ENCODE measurements at places on chromosomes 4 and X. TPM values are rescaled to one million over a fixed set of nuclear protein-coding genes. Genes with fewer than 3 reads are reported as not detected.

PITX2 gene
- total RNA-seq, result not detected

SGMS2 gene
- 21.4 TPM for total RNA-seq

ACOX3 gene
- 22.0 TPM for total RNA-seq

MPP1 gene
- total RNA-seq, result 32.9 TPM

- H3K27me3 ChIP-seq, result no peaks in the 10 kb centered on the region
- H3K36me3 ChIP-seq, result no peaks in the 10 kb centered on the region
- H3K4me1 ChIP-seq, result peaks cover 21% of the 10 kb centered on the region
These were observed 51.3 kb upstream of the MAP3K15 start for GRCh38 chrX:19566359-19567222.

DNA sequence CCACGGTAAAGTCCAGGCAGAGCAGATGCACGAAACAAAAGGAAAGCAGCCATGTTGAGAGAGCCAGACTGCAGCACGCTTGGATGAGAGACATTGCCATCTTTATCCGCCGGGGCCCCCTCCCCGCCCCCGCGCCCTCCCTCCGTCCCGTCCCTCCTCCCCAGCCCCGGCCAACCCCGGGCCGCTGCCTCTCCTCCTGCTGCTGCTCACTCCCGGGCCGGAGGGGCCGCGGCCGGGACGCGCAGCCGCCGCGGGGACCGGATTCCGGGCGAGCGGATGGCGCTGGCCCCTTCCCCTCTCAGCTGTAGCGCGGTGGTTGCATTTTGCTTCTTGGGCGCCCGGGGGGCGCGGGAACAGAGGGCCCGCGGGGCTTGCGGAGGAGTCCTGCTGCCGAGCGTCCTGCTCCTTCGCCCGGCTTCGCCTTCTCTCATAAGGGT, 542 bp downstream of the RNF150 start:
- peak overlapping the region; percentile 94 for H3K27ac ChIP-seq
- peak; percentile 59 for DNase-seq
- peak overlapping the region; percentile 94 for H3K4me3 ChIP-seq
- H3K27me3 ChIP-seq, result peaks cover 28% of the 10 kb centered on the region

- no peaks in the 10 kb centered on the region for H3K27me3 ChIP-seq
- H3K4me3 ChIP-seq, result no peak overlapping the region
- no peak for DNase-seq
- no peak overlapping the region for H3K27ac ChIP-seq
- peaks cover 18% of the 10 kb centered on the region for H3K4me1 ChIP-seq
These were observed 179.9 kb downstream of the KIT start for GRCh38 chr4:54837576-54838140.

DNA sequence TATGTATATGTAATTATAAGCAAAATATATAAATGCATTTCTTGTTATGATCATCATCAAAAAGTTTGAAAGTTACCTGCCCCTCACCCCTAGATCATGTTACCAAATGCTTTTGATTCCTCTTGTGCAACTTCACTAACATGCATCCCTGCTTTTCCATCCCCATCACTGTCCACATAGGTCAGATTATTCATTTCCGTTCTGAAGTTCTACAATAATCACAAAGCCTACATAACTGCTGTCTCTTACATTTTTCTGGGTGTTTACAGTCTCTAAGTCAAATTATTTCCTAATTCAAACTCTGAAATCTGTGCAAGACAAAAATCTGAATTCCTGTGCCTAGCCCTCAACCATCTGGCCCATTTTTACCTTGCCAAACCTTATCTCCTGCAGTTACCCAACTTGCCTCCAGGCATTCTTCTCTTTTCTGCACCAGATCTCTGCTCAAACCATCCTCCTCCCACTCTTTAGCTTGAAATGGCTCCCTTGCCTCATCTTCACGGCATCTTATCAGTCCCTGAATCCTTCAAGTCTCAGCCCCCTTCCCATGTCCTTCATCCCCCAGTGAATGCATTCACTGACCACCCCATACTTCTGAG, 42.4 kb upstream of the SLC39A8 start:
- H3K36me3 ChIP-seq, result no peaks in the 10 kb centered on the region
- no peaks in the 10 kb centered on the region for H3K27me3 ChIP-seq
- no peak overlapping the region for H3K4me3 ChIP-seq
- DNase-seq, result no peak
- H3K27ac ChIP-seq, result no peak overlapping the region
- H3K4me1 ChIP-seq, result no peaks in the 10 kb centered on the region

DNA sequence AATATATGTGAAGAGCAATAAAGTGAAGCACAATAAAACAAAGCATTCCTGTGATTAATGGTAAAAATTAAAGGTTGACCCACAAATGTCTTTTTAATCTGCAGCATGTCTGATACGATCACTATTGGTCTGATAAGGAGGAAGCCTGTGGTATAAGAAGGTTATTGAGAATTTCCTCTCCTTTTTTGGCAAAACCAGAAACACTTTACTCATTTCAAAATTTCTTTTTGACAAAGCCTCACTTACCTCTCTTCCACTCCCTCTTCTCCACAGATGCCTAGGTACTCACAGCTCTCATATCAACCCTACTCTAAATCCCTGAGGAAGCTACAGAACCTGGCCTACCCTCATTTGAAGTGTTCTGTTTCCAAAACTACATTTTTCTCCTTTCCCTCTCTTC, 56.1 kb downstream of the TSPAN5 start:
- H3K27ac ChIP-seq, result no peak overlapping the region
- no peak for DNase-seq
- no peaks in the 10 kb centered on the region for H3K4me1 ChIP-seq

DNA sequence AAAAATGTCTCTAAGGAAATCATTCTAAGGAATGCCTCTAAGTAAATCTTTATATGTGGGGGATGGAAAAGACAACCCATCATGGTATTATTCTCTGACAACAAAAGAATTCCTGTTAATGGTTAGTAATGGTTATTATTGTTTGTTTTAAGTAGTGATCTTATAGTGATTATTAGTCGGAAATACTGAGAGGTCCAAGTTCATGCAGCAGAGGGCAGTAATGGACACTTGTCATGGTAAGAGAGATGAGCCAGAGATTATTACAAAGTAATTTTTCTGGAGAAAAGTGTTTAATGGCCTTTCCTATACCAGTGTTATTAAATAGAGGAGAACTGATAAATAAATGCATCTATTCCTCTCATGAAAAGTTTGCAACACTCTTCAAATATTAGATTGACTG, 8.1 kb upstream of the DKK2 start:
- no peak overlapping the region for H3K27ac ChIP-seq
- no peaks in the 10 kb centered on the region for H3K36me3 ChIP-seq
- no peak overlapping the region for H3K4me3 ChIP-seq
- no peaks in the 10 kb centered on the region for H3K4me1 ChIP-seq
- peaks cover 22% of the 10 kb centered on the region for H3K27me3 ChIP-seq
- DNase-seq, result no peak

- no peaks in the 10 kb centered on the region for H3K4me1 ChIP-seq
- no peak overlapping the region for H3K27ac ChIP-seq
- H3K27me3 ChIP-seq, result peaks cover 5% of the 10 kb centered on the region
- no peaks in the 10 kb centered on the region for H3K36me3 ChIP-seq
These were observed 57.8 kb downstream of the AFM start for GRCh38 chr4:73539386-73539785.

GRCh38 chr4:7516773-7517144, 82.0 kb upstream of the PSAPL1 start:
- peak; percentile 37 for DNase-seq
- peaks cover 25% of the 10 kb centered on the region for H3K27me3 ChIP-seq
- no peak overlapping the region for H3K4me3 ChIP-seq
- peaks cover 50% of the 10 kb centered on the region for H3K4me1 ChIP-seq
- no peak overlapping the region for H3K27ac ChIP-seq
- no peaks in the 10 kb centered on the region for H3K36me3 ChIP-seq

GRCh38 chr4:138233313-138234034, 8.7 kb downstream of the SLC7A11 start:
- H3K27ac ChIP-seq, result no peak overlapping the region
- H3K4me3 ChIP-seq, result no peak overlapping the region
- no peaks in the 10 kb centered on the region for H3K36me3 ChIP-seq
- H3K27me3 ChIP-seq, result no peaks in the 10 kb centered on the region
- DNase-seq, result no peak

DNA sequence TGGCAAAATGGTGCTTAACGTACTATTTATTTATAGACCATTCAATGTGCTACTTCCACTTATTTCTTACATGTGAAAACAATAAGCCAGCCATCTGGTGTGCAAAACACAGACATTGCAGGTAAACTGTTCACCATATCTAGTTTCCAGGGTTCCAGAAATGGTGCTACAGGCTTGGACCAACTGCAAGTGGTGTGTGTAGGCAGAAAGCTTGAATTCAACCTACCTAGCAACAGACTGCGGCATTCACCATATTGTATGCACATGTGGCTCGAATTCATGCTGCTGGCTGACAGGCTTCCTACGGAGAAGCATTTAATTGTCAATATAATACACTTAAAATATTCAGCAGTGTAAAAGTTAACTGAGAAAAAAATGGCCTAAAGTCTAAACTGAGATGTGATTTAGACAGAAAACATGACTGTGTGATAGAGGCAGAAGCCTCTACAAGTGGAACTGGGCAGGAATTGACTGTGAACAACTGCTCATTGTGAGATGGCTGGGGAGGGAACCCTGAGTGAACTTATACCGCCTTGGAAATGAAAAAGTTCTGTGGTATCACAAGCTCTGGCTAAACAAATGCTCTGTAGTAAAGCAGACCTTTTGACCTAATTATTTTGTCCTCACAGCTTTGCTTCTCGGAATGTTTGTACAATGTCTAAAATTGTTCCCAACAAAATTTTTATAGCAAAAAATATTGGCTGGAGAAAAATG, 434.7 kb downstream of the GRIA2 start:
- no peak overlapping the region for H3K27ac ChIP-seq
- H3K4me3 ChIP-seq, result no peak overlapping the region
- H3K4me1 ChIP-seq, result no peaks in the 10 kb centered on the region
- no peak for DNase-seq
- H3K36me3 ChIP-seq, result no peaks in the 10 kb centered on the region

DNA sequence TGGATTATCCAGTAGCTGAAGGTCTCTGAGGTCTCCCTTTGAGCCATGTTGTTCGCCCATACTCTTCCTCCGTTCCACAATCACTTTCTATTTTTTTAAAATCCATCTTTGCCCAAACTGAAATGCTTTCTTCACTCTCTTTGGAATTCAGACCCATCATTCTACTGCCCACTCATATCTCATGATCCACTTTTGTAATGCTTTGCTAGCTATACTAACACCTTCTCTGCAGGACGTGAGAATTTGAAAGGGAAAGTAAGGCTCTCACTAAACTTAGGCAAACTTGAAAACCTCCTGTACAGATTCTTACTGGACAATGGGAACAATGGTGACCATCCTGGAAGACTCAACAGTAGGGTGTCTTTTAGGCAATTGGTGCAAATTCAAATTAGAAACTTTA, 8.8 kb upstream of the RTL8A start:
- H3K27me3 ChIP-seq, result no peaks in the 10 kb centered on the region
- DNase-seq, result no peak
- H3K4me3 ChIP-seq, result no peak overlapping the region
- H3K36me3 ChIP-seq, result no peaks in the 10 kb centered on the region
- H3K27ac ChIP-seq, result no peak overlapping the region

DNA sequence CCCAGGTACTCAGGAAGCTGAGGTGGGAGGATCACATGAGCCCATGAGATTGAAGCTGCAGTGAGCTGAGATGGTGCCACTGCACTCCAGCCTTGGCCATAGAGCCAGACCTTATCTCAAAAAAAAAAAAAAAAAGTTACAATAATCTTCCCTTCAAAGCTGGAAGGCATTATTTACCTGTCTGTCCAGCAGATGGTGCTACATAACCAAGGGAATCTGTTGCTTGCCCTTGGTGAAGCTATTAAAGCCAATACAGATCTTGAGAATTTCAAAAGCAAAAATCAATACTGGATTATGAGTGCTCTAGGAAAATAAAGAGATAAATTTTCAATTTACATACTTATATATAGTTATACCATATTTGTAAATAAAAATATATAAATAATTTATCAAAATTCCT, 25.9 kb downstream of the PKD2 start:
- H3K4me3 ChIP-seq, result no peak overlapping the region
- H3K4me1 ChIP-seq, result peaks cover 4% of the 10 kb centered on the region
- H3K27me3 ChIP-seq, result no peaks in the 10 kb centered on the region
- no peak overlapping the region for H3K27ac ChIP-seq

GRCh38 chr4:100985576-100985975, 361.8 kb downstream of the PPP3CA start:
- no peak overlapping the region for H3K27ac ChIP-seq
- no peaks in the 10 kb centered on the region for H3K36me3 ChIP-seq
- H3K27me3 ChIP-seq, result no peaks in the 10 kb centered on the region
- peaks cover 15% of the 10 kb centered on the region for H3K4me1 ChIP-seq
- H3K4me3 ChIP-seq, result no peak overlapping the region
- DNase-seq, result no peak

- DNase-seq, result no peak
- peak overlapping the region; percentile 98 for H3K27ac ChIP-seq
- H3K4me1 ChIP-seq, result peaks cover 60% of the 10 kb centered on the region
- no peak overlapping the region for H3K4me3 ChIP-seq
- H3K27me3 ChIP-seq, result no peaks in the 10 kb centered on the region
These were observed 54.8 kb downstream of the C4orf51 start for GRCh38 chr4:145734576-145735346.

GRCh38 chr4:87659247-87659931, 9.3 kb downstream of the DMP1 start:
- peak overlapping the region; percentile 10 for H3K27ac ChIP-seq
- H3K4me3 ChIP-seq, result no peak overlapping the region
- peaks cover 5% of the 10 kb centered on the region for H3K4me1 ChIP-seq
- no peak for DNase-seq
- H3K27me3 ChIP-seq, result no peaks in the 10 kb centered on the region
- no peaks in the 10 kb centered on the region for H3K36me3 ChIP-seq

DNA sequence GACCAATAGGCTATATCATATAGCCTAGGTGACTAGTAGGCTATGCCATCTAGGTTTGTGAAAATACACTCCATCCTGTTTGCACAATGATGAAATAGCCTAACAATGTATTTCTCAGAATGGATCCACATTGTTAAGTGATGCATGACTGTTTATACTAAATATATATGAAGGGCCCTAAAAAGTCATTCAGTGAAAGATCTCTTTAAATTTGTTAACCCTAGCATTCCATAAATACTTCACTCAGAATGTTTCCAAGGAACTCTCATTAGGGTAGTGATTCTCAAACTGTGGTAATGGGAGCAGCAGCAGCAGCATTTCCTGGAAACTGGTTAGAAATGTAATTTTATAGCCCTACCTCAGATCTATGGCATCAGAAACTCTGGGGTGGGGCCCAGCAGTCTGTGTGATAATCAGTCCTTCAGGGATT, 74.9 kb downstream of the PRRG1 start:
- no peaks in the 10 kb centered on the region for H3K27me3 ChIP-seq
- H3K27ac ChIP-seq, result peak overlapping the region; percentile 50
- DNase-seq, result no peak
- no peak overlapping the region for H3K4me3 ChIP-seq

GRCh38 chr4:119690871-119691270, 62.3 kb upstream of the PDE5A start:
- no peaks in the 10 kb centered on the region for H3K36me3 ChIP-seq
- no peak for DNase-seq
- no peak overlapping the region for H3K27ac ChIP-seq
- H3K4me3 ChIP-seq, result no peak overlapping the region
- H3K4me1 ChIP-seq, result no peaks in the 10 kb centered on the region

DNA sequence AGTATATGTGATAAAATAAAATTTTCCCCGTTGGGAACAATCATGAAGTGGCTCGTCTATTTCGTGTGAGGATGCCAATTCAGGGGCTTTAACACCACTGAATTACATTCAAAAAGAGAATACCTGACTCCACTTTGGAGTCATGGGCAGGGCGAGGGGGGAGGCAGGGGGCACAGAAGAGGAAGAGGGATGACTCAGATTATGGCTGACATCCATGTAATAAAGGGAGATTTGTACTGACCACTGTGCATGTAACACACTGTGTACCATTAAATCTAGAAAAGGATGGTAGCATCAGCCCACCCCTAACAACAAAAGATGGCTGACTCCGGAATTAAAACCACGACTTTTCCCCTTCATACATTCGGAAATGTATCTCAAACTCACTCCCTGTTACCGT, 1.3 kb downstream of the SLC9A7 start:
- no peak for DNase-seq
- no peak overlapping the region for H3K4me3 ChIP-seq
- H3K27ac ChIP-seq, result no peak overlapping the region
- no peaks in the 10 kb centered on the region for H3K36me3 ChIP-seq
- peaks cover 5% of the 10 kb centered on the region for H3K4me1 ChIP-seq
